ENCODE measurements at places on chromosomes 1 and 21. TPM values are rescaled to one million over a fixed set of nuclear protein-coding genes. Genes with fewer than 3 reads are reported as not detected.

PGBD5 gene
- 72.4 TPM for total RNA-seq

BRINP2 gene
- 1.7 TPM for total RNA-seq

- H3K27ac ChIP-seq, result no peak overlapping the region
- H3K36me3 ChIP-seq, result peaks cover 17% of the 10 kb centered on the region
- DNase-seq, result no peak
- H3K4me3 ChIP-seq, result no peak overlapping the region
- no peaks in the 10 kb centered on the region for H3K27me3 ChIP-seq
These were observed 18.0 kb downstream of the LPGAT1 start for GRCh38 chr1:211812584-211812983.

- H3K36me3 ChIP-seq, result no peaks in the 10 kb centered on the region
- H3K27ac ChIP-seq, result peak overlapping the region; percentile 70
- DNase-seq, result no peak
- peaks cover 26% of the 10 kb centered on the region for H3K4me1 ChIP-seq
- peaks cover 23% of the 10 kb centered on the region for H3K27me3 ChIP-seq
These were observed 1.6 kb upstream of the CLSTN1 start for GRCh38 chr1:9825093-9826074.

- DNase-seq, result no peak
- H3K4me3 ChIP-seq, result no peak overlapping the region
- H3K27ac ChIP-seq, result no peak overlapping the region
- H3K27me3 ChIP-seq, result peaks cover 3% of the 10 kb centered on the region
- H3K36me3 ChIP-seq, result no peaks in the 10 kb centered on the region
- H3K4me1 ChIP-seq, result peaks cover 9% of the 10 kb centered on the region
These were observed 87.0 kb upstream of the ADAR start for GRCh38 chr1:154694995-154695394.

DNA sequence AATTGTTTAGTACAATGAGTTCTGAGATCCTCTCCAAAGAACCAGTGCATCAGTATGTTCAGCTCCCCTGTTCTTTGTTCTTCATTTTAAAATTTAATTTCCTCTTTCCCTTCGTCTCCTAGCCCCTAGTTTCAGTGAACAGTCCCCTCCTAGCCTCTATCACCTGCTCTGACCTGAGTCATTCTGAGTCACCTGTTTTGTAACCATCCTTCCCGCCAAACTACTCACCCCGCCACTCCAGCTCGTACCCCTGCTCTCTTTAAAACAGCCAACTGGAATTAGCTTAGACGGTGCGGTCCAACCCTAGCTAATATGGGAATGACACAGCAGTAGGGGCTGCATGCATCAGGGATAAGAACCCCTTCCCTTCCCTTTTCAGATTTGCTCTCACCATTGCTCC lies 16.8 kb upstream of the ERVH48-1 start:
- peaks cover 2% of the 10 kb centered on the region for H3K4me1 ChIP-seq
- no peak overlapping the region for H3K27ac ChIP-seq
- DNase-seq, result no peak
- peaks cover 5% of the 10 kb centered on the region for H3K36me3 ChIP-seq
- no peak overlapping the region for H3K4me3 ChIP-seq

GRCh38 chr1:110460253-110461220 lies 9.6 kb downstream of the PROK1 start:
- peak; percentile 89 for DNase-seq
- peaks cover 15% of the 10 kb centered on the region for H3K4me1 ChIP-seq
- peaks cover 9% of the 10 kb centered on the region for H3K27me3 ChIP-seq
- no peak overlapping the region for H3K27ac ChIP-seq
